ENCODE measurements at places on chromosomes 3 and 15.

DNA sequence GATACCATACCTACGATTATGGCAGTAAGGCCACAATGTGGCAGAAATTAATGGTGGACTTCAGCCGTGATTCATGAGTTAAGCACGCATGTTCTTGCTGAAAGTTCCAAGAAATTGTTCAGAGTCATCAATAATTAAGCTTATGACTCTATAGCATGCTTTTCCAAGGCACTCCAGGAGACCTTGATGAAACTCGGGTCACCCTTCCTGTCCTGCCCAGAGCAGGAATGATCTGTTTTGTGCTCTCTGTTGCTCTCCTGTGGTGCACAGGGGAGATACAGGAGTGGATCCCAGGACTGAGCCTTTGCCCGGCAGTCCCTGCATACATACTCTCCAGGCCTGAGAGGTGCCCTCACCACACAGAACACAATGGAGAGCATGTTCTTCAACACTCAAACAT lies 141.6 kb upstream of the SLC2A2 start:
- DNase-seq = no peak

GRCh38 chr3:122357828-122358702 lies 25.0 kb downstream of the MIX23 start:
- DNase-seq = no peak

DNA sequence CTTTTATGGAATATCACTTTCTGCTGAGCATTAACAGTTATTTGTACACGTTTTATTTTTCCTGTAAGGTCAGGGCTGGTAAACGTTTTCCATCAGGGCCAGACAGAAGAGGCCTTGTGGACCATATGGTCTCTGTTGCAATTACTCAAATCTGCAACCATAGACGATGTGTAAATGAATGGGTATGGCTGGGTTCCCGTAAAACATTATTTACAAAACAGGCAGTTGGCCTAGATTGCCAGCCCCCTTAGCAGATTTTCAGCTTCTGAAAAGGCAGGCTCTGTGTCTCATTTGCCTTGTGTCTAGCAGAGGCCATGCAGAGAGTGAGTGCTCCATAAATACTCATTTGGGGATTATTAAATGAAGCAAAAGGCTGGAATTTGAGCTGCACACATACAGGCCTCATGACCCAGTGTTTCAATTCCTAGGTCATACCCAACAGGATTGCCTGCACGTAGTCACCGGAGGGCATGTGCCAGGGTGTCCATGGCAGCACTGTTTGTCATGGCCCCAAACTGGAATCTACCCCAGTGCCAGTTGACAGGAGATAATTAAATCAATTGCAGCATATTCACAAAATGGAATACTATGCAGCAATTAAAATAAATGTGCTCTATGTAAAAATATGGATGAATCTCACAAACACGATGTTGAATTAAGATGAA lies 51.3 kb downstream of the GPD1L start:
- DNase-seq = no peak

DNA sequence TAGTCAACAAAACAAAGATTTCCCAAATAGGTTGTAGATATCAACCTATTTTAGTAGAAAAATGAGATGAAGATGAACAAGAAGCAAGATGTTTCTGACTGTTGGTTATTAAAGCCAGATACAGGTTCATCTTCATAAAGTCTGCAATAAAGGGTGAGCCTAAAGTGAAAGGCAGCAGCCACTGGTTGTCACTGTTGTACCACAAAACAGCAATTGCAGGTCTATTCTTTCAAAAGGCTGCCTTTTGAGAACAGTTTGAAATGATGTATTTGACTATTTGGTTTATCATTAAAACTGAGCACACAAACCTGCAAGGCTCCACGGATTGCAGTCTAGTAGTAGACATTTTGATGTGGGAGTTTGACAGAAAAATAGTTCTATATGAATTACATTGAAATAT lies 543.4 kb downstream of the GBE1 start:
- no peak for DNase-seq

DNA sequence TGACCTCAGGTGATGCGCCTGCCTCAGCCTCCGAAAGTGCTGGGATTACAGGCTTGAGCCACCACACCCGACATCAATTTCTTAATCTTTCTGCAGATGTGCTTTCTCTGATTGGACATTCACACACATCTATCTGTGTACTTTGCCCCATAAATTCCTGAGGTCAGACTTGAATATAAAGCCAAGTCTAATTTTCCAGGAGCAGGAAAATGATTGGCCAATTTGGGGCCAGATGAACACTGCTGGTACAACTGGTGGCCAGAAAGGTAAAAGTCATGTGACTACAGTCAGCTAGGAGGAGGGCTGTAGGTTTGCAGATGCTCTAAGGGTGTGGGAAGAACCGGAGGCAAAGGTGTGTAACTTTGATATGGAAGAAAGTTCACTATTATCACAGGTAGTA lies 3.2 kb upstream of the RAD51 start:
- DNase-seq = no peak

- DNase-seq = no peak
Measured at GRCh38 chr3:89300526-89300925, 193.1 kb downstream of the EPHA3 start.

DNA sequence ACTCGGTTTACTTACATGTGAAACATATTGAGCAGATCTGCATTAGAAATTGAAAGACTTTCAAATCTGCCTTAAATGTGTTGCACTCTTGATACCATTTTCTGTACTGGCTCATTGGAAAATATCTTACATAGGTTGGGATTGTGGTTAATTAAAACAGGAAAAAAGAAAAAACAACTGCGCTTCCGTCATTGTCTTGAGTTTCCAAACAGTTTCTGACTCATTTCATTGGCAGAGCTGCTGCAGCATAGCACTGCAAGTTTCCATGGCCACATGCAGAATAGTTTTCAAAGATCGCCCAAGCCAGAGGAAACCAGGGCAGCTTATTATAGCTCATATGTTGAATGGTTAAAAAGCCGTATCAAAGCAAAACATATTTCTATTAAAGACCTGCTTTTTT lies 446.6 kb upstream of the BCHE start:
- DNase-seq = no peak

DNA sequence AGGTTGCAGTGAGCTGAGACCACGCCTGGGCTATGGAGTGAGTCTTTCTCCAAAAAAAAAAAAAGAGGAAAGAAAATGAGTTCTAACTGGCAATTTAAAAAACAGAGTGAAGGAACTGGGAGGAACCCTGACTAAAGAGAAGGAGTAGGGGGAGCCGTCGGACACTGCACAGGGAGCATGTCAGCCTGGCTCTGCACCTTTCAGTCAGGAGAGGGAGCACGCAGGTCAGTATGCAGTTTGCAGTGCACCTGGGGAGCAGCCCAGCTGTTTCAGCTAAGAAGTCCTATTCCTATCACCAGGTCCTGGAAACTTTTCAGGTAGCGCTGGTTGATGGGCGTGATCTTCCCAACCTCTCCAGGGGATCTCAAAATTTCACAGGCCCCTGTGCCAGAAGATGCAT lies 14.9 kb upstream of the ZXDC start:
- no peak for DNase-seq

GRCh38 chr15:52021128-52021671 lies 2.2 kb downstream of the MAPK6 start:
- DNase-seq = peak; percentile 53

GRCh38 chr3:37853691-37854413 lies 7.8 kb upstream of the CTDSPL start:
- DNase-seq = no peak

DNA sequence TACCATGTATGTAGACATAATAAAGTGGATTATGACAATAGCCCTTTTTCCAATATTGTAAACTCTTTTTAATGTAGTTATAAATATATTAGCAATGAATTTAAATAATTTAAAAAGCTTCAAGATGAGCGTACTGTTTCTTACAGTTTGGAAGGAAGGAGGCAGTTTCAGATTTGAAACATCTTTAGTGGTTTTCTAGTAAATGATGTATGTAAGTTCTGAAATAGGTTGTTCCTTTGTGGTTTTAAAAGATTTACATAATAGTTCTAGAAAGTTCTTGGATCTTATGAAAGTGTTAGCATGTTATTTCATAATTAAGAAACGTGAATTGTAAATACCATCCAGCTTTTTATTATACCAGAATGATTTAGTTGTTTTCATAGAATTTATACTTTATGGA lies 16.0 kb downstream of the DNAJC19 start:
- DNase-seq = no peak

DNA sequence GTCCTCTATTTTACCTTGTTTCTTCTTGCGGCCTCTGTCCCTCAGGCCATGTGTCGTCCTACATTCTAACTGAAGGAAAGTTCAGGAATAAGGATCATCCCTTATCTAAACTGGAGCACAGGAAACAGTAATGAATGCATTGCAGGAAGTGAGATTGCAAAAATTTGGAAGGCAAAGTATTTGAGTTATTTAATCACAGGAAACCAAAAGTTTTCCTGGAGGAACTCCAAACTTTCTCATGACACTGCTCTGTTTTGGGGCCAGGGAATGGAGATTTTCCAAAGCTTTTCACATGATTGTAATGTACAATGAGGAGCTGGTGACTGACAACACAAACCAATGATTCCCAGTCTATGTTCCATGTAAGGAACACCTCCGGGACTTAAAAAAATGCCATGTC lies 57.8 kb upstream of the PLSCR4 start:
- DNase-seq = no peak

DNA sequence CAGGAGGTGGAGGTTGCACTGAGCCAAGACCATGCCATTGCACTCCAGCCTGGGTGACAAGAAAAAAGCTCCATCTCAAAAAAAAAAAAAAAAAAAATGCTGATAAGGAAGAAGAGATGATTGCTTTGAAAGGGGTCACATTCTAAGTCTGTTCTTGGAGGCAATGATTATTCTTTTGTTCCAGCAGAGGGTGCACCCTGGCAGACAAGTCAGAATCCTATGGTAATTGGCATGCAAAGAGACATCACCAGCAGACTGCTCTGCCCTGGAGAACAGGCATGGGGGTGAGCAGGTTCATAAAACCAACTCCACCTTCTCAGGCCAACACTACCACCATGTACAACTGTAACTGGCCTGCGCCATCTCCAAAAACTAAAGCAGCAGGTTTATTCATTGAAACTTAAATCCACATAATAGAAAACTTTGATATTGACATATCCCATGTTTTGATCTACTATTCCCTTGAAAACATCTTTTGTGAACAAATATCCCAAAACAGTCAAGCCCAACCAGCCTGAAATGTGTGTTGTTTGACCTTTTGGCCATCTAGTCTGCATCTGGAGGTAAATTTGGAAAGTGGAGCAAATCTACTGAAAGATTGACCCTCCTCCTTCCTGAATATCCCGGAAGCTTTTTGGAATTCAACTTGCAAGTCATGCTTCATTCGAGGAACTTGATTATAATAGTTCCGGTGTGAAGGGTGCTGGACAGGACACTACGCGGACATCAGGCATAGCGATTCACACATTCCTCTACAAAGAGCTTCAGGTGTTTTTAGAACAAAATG lies 100.3 kb downstream of the MECOM start:
- no peak for DNase-seq

GRCh38 chr15:28918141-28918983 lies 32.6 kb downstream of the APBA2 start:
- no peak for DNase-seq

DNA sequence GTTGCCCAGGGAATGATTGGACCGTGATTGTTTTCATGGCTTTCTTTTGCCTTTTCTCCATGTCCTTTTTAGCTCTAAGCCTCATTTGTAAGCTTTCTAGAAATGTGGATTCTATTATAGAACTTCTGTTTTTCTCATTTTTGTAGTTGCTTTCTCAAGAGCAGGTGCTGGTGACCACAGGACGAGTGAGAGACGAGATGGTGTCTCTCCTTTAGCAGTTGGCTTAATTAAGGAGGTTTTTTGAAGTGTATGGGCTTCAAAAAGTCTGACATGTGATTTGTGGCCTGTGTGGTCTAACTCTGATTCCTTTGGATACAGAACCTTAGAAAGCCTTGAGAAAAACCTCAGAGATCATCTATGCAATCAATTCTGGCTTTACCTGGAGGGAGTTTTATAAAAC lies 292.8 kb downstream of the LPP start:
- DNase-seq = no peak

DNA sequence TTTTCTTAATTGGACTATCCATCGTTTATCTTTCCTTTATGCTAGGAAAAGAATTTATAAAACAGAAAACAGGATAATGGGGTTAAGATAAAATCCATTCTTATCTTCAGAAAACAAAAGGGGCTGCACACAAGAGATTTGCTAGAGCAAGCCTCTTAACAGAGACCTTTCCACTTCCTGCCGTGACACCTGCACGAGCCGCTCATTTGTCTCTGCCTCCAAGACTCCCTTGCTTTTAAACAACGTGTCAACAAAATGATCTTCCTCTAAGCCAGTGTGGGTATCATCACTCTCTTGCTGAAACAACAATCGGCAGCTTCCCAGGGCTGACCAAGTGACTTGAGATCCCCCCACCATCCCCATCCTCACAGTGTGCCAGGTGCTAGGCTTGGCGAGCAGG lies 33.1 kb downstream of the GABRB3 start:
- no peak for DNase-seq

DNA sequence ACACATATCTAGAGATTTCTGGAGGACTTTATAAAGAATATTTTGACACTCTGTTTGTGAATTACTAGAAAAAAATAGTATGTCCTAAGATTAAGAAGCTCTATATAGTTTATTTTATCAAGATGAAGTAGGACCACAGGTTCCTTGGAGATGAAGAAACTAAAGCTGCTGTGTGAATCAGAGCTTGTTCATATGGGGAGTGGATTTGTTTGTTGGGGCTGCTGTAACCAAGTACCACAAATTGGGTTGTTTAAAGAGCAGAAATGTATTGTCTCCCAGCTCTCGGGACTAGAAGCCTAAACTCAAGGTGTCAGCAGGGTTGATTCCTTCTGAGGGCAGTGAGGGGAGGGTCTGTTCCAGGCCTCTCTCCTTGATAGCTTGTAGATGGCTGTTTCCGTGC lies 270.6 kb upstream of the UMPS start:
- no peak for DNase-seq

GRCh38 chr15:65396283-65396964 lies 18.6 kb upstream of the IGDCC3 start:
- no peak for DNase-seq

- no peak for DNase-seq
Measured at GRCh38 chr3:128794770-128795649, 69.0 kb downstream of the RAB7A start.

DNA sequence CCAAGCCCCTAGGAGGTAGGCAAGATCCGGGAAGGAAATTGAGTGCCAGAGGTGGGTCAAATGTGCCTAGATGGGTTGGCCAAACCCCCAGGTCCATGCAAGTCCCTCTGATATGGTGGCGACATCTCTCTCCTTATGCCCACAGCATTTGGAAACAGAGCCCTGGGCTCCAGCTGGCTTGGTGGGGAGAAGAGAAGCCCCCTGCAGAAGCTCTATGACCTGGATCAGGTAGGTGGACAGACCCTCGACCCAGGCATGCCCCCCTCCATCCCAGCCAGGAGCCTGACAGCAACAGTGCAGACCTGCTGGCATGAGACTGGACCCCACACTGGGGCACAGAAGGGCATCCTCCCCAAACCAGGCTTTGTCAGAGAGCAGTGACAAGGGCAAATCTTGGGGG lies 12.2 kb downstream of the CHST13 start:
- peak; percentile 4 for DNase-seq

GRCh38 chr3:72848703-72849081 lies 447 bp upstream of the SHQ1 start:
- no peak for DNase-seq
